ENCODE measurements at places on chromosomes 3 and 15.

GRCh38 chr3:119700920-119701734, 1.7 kb upstream of the CFAP91 start:
- DNase-seq: no peak

DNA sequence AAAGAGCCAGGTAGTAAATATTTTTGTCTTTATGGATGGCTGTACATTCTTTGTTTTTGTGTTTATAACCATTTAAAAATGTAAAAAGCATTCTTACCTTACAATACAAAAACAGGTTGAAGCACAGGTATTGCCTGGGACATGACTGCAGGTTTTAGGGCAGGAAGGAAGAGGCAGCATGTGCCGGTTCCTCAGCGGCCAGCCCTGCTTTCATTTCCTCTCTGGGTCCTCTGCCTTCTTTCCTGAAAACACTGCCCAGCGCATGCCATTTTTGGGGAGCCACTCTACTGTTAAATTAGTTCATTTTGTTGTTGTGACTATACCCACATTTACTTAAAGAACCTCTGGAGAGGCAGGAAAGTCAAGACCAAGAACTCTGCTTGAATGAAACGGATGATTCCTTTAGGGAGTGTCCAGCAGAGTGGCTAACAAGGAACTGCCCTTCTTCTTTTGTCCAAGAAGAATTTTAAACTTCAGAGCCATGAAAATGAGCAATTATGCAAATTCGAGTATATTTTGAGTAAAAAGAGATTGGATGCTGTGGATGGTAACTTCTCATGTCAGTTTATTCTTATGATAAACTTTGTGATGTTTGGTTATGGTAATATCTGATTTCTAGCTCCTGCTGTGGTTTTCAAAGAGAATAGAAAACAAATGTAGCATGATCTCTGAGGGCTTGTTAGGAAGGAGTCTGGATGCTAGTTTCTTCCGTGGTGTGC, 52.7 kb downstream of the SACM1L start:
- no peak for DNase-seq

- DNase-seq: no peak
Observed at GRCh38 chr3:135995766-135996165, 30.2 kb downstream of the PPP2R3A start.

- DNase-seq: no peak
Observed at GRCh38 chr3:165753560-165753959, 83.7 kb downstream of the BCHE start.

- DNase-seq: no peak
Observed at GRCh38 chr15:52076889-52077781, 35.4 kb downstream of the BCL2L10 start.

- DNase-seq: no peak
Observed at GRCh38 chr3:45993421-45994027, 2.1 kb downstream of the FYCO1 start.
